Suppressor macrophage (primary cell): ENCODE measurements at places on chromosomes 2 and 18.

- no peak for DNase-seq
These were observed 100.3 kb upstream of the MSTN start for GRCh38 chr2:190162851-190163250.

GRCh38 chr18:80035997-80036396 is 1.8 kb downstream of the RBFA start:
- no peak for DNase-seq

- no peak for DNase-seq
These were observed 64.9 kb downstream of the DNMT3A start for GRCh38 chr2:25276569-25277465.

DNA sequence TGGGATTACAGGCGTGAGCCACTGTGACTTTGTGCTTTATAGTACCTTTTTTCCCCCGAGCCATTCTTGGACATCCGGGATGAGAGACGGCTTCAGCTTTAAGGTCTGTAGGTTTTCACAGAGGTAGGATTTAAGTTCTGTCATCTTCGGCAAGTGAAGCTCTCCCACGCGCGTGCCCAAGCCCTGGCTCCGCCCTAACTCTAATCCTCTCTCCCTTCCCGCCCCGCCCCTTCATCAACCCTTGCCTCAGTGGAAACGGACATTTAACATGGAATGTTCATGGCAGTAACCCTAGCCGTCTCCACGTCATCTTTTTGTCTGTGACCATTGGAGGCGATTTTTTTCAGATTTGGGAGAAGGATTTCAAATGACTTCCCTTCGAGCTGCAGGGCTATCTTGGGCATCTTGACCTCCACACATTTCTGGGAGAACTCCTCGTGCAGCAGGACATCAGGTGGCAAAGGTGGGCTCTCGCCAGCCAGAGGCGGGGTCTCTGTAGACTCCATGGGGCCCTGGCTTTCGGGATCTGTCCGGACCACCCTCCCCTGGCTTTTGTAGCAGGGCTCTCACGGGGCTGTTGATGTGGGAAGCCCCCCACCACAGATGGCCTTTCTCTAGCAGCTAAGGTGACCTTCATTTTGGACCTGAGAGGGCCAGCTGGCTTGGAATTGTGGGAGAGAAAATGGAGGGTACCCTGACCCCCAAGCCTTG is 6.8 kb downstream of the COLEC11 start:
- no peak for DNase-seq

GRCh38 chr18:63155169-63155852 is 164.3 kb downstream of the BCL2 start:
- peak; percentile 64 for DNase-seq

DNA sequence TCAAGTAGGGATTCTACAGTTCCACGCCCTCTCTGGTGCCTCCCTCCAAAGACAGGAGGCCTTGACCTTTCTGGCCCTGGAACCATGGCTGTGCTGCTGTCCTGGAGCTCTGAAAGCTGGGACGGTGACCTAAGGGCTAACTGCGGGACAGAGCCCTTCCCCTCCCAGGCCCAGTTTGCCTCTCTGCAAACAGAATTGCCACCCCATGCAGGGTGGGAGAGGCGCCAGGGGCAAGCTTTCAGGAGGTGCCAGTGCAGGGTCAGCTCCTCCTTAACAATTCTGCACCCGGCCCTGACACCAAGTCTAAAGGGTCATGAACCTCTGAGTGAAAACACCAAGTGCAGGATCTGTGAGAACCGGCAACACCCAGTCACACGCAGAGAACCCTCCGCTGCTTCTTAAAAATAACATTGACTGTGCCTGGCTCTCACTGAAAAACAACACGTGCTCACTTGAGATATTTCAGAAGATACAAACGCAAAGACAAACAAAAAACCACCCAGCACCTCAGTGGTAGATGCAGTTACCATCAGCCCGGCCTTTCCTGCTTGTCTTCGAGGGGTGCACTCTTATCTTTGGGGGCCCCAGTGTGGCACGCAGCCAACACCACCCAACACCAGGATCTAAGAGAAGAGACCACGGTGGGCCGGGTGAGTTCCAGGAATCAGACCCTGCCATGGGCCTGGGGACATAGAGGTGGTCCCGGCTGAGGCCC is 1.1 kb upstream of the SNED1 start:
- DNase-seq, result no peak

DNA sequence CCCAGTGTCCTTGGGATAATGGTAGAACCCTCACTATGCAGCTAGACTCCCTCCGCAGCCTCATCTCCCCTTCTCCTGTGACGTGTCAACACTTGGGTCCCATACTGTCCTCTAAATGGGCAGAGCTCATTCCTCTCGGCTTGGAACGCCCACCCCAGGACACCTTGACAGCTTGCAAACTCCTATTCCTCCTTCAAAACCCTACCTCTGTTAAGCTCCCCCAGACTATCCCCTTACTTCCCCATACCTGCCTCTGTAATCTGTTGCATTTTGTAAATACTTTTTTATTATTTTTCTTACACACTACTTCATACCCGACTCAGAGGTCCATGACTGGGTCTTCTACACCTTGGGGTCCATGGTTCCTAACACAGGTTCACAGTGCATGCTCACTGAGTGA is 28.0 kb downstream of the STEAP3 start:
- no peak for DNase-seq

- DNase-seq, result no peak
These were observed 44.5 kb upstream of the ASPRV1 start for GRCh38 chr2:70005752-70006446.

GRCh38 chr2:122163617-122164016 is 408.2 kb downstream of the TSN start:
- no peak for DNase-seq

- no peak for DNase-seq
These were observed 1100.2 kb downstream of the CBLN2 start for GRCh38 chr18:71443706-71444480.
